ENCODE measurements at places on chromosomes 16 and 17.

DNA sequence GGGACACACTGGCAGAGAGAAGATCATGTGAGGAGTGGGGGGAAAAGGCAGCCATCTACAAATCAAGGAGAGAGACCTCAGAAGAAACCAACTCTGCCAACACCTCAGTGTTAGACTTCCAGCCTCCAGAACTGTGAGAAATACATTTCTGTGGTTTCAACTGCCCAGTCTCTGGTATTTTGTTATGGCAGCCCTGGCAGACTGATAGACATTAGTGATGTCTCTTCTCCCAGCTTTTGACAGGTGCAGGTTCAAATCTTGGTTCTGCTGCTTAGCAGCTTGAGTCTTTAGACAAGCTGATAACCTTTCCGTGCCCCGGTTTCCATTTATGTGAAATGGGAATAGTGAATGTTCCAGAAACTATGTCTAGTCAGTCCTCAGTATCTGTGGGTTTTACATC is 199.5 kb downstream of the SNX29 start:
- no peak for DNase-seq

- DNase-seq, result no peak
Measured at GRCh38 chr16:72952811-72953271, 95.1 kb downstream of the ZFHX3 start.

DNA sequence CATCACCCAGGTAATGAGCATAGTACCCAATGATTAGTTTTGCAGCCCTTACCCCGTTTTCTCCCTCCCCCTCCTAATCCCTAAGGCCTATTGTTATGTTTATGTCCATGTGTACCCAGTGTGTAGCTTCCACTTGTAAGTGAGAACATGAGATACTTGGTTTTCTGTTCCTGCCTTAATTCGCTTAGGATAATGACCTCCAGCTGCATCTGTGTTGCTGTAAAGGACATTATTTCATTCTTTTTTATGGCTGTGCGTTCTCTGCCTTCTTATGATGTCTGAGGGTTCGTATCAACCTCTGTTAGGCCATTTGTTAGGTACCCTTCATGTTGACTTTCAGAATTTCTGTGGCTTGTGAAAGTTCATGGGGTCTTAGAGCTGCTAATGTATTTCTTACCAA is 31.0 kb downstream of the CTCF start:
- DNase-seq, result no peak

- DNase-seq, result no peak
Measured at GRCh38 chr17:13909901-13910519, 159.3 kb upstream of the COX10 start.

DNA sequence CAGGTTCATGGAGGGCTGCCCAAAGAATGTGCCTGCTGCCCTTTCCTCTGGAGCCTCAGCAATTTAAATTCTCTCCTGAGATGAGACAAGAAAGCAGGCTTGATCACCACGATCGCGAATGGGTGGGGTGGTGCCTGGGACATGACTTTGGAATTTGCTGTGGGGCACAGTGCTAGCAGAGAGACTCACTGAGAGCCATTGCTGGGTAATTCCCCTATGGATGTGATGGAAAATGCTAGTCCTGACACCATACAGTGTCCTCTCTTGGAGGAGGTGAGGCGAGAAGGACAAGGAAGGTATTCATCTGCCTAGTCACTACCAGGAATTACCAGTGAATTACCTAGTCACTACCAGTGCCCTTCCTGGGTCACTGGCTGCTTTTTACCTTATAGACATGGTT is 15.5 kb downstream of the FAM20A start:
- no peak for DNase-seq

GRCh38 chr16:50195756-50196155 is 42.6 kb downstream of the TENT4B start:
- no peak for DNase-seq

- no peak for DNase-seq
Measured at GRCh38 chr17:3534881-3535252, 22.7 kb downstream of the TRPV3 start.

DNA sequence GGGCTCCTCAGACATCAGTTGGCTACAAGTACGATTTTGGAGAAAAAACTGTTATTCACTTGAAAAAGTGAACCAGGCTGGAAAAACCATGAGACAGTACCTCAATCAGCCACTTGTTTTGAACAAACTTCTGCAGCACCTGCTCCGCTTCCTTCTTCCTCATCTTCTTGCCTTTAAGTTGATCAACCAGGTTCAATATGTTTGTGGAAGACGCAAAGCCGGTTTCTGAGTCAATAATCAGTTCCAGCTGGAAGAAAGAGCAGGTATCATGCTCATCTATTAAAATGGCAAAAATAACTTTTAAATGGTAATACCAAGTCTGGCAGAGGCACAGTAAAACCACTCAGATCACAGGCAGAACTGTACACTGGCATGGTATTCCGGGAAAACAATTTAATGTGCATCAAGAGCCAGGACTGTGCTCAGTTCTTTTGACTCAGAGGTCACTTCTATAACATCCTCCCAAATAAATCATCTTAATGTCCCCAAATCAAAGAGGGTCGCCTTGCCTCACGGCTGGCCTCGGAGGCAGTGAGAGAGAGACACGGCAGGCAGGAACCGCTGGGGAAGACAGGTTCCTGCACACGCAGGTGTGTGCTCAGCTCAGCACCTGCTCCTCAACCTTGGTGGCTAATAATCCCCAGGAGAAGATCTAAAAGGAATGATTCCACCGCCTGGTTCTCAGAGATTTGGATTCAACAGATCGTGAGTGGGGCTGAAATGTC is 29.7 kb downstream of the KDM8 start:
- DNase-seq, result peak; percentile 0

DNA sequence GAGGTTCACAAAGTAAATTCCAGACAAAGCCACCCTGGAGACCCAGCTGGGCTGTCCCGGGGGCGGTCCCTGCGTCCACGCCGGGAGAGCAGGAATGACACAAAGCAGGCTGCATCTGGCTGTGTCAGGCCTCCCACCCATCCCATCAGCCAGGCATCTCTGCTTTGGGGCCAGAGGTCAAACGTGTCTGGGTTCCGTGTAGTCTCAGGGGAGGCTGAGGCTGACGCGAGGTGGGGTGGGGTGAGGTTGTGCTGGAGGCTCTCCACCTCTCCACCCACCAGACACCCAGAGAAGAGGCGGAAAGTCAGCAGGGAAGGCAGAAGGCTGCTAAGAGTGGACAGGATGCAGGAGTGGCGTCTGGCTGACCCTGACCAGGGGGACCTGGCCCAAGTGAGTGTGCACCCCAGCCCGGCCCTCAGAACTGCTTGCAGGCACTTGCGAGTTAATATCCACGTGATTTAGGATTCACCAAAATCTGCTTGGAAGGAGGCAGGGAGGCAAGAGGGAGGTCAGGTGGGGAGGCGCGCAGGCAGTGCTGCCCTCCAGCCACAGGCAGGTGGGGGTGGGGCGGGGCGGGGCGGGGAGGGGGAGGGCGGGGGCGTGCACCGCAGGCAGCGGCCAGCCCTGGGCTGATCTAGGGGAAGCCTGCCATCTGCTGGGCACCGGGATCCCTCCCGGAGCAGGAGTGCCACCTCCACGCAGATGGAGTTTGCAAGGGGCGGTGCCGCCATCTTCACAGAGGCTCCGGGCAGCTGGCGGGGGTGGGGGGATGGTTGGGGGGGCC is 44.3 kb downstream of the TBC1D16 start:
- DNase-seq, result peak; percentile 77

- no peak for DNase-seq
Measured at GRCh38 chr17:72165192-72165866, 44.5 kb downstream of the SOX9 start.

GRCh38 chr16:56305956-56306565 is 114.8 kb downstream of the GNAO1 start:
- peak; percentile 61 for DNase-seq

GRCh38 chr17:67517325-67517724 is 140.2 kb downstream of the PITPNC1 start:
- no peak for DNase-seq

DNA sequence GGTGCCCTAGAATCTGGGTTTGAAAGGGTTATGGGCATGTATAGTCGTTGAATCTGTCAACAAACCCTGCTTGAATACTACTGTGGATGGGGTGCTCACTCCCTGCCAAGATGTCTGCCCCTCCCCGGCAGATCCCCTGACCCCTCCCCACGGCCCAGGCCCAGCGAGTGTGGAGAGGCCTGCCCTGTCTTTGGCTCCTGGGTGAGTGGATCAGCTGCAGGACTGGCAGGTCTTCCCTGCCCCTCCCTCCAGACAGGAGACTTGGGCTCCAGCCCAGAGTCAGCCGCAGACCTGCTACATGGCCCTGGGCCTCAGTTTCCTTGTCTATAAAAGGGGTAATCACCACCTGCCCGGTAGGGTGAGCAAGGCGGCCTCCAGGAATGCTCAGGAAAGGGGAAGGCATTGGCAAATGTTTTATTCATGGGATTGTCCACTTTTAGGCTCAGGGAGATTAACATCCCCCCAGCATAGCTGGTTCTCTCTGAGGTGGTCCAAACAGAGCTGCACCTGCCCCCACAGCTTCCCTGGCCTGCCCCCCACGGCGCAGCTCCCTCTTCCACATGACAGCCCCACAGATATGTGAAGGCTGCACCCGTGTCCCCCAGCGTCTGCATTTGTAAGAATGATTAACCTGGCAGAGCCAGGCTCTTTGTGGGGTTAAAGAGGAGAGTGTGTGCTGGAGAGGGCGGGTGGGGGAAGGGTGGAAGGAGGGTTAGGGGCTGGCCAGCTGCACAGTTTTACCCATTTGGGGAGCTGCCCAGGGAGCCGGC is 18.5 kb upstream of the SPNS2 start:
- no peak for DNase-seq

DNA sequence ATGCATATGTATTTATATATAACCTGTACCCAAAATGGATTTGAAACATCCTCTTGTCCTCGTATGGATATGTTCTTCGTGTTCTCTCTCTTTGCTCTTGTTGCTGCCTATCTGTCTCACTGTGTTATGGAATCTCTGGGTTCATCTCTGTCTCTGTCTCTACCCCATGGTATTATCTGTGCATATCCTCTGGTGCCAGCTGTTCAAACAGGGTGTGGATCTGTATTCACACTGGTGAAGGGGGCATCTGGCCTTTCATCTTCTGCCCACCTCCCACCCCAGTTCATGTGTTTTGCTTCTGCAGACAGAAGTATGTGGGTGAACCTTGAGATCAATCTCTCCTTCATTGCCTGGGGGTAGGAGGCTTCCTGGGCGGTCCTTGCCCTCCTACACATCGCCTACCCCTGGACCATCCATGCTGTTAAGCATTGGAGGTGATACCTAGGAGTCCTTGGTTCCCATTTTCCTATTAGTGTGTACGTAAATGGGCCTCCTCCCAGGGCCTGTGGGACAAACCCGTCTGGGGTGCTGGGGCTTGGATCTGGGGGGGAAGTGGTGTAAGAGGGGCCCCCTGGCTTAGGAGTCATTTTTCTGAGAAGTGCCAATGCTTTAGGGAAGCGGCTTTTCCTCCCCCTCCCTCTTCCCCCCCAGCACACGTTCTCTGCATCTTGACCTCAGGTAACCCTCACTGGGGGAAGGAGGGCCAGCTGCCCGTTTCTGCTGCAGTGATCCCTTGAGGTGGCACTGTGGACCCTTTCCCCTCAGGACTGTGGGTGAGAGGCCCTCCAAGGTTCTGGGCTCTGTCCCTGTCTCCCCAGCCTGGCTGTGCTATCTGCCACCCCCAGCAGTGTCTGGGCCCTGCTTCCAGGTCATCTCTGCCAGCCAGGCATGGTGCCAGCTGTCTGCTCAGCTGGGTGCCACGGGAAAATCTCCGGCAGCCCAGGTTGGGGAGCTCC is 21.1 kb downstream of the RARA start:
- DNase-seq, result peak; percentile 39

DNA sequence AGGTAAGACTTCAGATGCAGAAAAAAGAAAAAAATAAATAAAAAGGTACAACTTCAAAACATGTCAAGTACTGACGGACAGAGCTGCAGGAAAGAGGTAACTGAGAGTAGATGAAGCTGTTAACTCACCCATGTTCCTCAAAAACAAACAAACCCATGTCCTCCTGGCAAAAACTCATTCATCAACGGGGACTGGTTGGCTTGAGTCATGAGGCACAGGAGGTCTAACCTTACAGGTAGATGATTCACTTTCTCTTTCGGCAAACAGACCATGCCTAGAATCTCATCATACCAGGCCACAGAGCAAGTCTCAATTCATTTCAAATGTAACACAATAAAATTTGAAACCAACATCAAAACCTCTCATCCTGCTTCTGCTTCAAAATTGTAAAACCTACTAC is 12.3 kb upstream of the FASN start:
- DNase-seq, result no peak

- no peak for DNase-seq
Measured at GRCh38 chr16:817001-817906, 16.7 kb upstream of the GNG13 start.

DNA sequence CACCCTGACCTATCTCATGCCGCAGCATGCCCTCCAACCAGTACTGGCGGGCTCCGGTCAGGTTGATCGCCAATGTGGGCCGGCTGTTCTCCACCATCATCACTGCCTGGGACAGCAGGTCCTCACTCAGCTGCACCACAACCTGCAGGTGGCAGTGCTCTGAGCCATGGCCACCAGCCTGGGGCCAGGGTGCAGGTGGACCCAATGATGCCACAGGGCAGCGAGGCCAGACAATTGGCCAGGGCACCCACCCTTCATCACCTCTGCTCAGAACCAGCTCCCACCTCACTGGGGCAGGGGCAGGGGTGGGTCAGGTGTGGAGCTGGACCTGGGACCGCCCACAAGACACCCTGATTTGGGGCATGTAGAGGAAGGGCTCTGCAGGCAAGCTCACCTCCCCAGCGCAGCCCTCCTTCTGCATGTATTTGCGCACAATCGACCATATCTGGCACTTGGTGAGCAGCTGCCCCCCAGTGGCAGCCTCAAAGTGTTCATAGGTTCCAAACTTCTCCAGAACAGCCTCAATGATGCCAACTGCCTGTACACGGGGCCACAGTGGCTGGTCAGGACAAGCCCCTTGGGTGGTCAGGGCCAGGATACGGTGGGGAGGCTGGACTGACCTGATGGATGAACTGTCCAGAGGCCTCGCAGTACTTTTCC is 4.2 kb downstream of the MATCAP1 start:
- no peak for DNase-seq

GRCh38 chr17:58153046-58153445 is 4.9 kb downstream of the OR4D1 start:
- no peak for DNase-seq

DNA sequence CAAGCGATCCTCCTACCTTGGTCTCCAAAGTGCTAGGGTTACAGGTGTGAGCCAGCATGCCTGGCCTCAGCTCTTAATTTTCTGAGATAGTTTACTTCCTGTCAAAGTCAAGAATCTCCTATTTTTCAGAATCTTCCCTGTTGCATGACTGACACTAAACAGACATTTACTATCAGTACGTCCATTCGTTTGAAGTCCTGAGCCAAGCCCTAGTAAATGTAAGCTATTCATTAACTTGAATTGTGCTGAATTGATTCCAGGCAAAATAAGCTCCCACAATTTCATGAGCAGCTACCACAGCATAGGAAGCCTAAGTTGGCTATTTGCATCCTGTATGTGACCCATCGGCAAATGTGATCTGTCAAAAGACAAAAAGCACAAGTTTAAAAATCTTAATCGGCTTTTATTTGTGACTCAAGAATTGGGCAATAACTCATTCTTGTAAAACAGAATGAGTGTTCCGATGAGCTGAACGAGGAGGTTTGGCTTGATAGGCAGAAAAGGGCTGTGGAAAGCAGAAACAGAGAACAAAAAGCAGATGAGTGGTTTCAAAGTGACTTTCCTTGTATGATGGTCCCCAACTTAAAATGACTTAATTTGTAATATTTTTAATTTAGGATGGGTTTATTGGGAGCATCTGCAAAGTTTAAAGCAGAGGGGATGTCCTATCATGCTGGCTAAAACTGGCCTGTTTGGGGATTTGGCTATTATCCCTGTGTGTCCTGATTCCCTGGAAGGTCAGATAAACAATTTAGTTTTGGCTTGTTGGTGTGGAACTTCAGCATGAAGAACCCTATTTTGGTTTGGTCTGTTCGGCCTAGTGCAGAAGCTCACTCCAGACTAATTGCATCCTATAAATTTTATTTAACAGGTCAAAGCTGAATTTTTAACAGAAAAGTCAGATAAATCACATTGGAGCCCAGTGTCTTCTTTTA is 14.2 kb downstream of the RNF112 start:
- DNase-seq, result peak; percentile 84
